ENCODE measurements at places on chromosomes 16 and 17.

GRCh38 chr16:78897299-78897698 is 703.2 kb downstream of the MAF start:
- DNase-seq, result no peak

- DNase-seq, result no peak
These were observed 107.7 kb downstream of the SEC14L1 start for GRCh38 chr17:77248216-77249114.

- no peak for DNase-seq
These were observed 28.4 kb downstream of the MYH3 start for GRCh38 chr17:10628756-10629155.

- DNase-seq, result no peak
These were observed 100.4 kb downstream of the COPRS start for GRCh38 chr17:31758646-31759045.

DNA sequence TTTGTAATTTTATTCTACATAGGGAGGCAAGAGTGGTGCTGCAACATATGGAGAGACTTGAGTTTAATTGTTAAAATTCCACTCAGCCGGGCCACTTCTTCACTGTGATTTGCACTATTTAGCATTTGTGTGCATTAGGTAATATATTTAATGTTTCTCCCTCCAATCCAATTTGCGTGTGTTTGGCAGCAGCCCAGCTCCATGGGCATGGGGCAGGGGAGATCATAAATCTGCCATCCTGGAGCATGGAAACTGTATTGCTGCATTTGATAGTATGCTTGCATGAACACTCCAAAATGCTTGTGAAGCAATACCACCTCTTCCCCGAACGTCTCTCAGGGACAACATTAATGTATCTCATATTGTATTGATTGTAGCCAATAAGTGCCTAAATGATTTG is 339.1 kb upstream of the RBFOX1 start:
- DNase-seq, result no peak
